CD4-positive, alpha-beta T cell treated with Interleukin-17A for 4 hours (primary cell): ENCODE measurements at places on chromosomes 4 and X.

GRCh38 chr4:8247047-8247930, 22.3 kb upstream of the HTRA3 start:
- no peak for DNase-seq

DNA sequence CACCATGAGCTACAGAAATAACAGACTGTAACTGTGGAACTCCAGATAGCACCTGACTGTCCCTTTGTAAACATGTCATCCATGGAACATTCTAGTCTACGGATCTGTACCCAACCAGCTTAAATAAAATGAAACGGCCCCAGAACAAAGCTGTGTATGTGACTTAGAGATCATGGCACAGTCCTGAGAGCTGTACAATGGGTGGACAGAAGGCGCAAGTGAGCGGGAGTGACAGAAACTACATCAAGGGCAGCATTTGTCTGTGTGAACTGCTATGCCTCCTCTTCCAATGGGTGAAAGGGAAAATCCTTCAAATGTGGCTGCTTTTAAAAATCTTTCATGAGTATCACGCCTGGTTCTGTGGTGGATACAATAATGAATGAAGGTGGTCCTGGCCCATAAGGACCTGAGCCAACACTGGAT, 72.5 kb downstream of the FAT1 start:
- DNase-seq, result no peak

DNA sequence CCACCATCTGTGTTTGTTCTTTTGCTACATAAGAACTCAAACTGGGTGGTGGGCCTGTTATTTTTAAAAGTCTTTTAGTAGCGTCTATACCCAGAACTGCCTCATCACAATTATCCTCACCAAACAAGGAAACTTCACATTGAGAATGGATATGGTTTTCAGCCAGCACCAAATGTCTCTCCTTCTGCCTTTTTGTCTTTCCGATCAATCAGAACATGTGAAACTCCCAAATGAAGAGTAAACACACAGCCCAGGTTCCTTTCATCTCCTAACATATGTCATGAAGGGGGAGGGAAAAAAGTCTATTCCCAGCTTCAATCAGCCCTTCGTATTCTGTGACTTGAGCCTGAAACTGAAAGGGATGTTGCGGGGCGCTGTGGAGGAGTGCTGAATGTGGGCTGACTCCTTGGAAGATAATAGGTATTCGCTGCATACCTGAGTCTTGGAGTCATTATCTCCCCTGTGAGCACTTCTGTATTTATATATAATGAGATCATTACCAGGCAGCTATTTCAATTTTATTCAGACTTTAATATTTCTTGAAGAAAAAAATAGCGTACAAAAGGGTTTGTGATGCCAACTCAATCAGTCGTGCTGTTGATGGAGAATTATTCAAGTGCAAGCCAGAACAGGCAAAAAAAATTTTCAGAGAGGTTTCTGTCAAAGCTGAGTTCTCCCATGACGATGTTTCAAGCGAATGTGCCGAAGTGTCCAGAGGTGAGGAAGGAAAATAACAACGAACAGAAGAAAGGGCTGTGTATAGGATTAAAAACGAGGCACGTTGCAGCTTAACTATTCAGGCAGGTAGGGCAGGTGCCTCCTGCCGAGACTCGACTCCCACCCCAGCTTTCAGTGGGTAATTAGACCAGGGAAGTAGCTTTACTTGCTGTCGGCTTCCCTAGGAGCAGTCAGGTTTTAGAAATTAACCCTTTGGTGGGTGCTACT, 163.9 kb upstream of the NOCT start:
- no peak for DNase-seq

DNA sequence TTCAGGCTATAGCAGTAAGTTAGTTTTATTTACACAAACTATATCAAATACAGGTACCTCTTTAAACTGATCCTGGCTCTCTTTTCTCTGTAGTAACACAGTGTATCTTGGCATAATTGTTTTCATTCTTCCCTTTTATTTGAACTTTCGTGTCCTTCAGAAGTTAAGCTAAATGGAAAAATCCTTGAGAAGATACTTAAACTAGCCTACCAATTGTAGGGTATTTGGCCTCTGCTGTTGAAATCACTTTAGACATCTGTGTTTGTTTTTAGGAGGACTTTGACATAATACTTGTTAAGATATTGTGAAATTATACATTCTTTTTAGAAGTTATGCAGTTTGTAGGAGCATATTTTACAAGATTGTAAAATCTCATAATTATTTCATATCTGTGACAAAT, 90.3 kb upstream of the GK2 start:
- DNase-seq, result no peak

- DNase-seq, result no peak
These were observed 417.8 kb upstream of the INTU start for GRCh38 chr4:127214931-127215330.

DNA sequence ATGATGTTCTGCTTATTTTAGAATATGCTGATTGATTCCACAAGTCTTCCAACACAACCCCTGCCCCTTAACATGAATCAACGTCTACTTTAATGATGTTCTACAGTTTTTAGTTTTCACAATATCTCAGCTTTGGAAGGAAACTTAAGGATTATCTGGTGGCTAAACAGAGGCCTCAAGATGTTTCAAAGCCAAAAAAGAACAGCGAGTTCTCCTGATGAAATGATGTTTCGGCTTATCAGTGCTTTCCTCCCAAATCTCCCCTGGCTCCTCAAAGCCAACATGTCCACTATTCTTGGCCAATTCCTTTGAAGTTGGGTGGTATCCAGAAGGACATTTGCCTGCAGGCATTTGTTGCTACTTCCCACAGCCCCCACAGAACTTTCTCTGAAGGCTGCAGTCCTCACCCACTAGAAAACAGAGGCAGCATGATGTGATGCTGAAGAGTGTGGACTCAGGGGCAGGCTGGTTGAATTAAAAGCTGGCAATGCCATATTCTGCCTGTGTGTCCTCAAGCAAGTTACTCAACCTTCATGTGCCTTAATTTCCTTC, 87.3 kb downstream of the ADGRG4 start:
- no peak for DNase-seq

- DNase-seq, result peak; percentile 31
These were observed 320.6 kb downstream of the ARHGAP10 start for GRCh38 chr4:148052448-148052847.

GRCh38 chr4:123674762-123675465, 278.3 kb downstream of the SPRY1 start:
- no peak for DNase-seq
